ENCODE measurements at places on chromosomes 11 and 22.

GRCh38 chr11:36077886-36078685, 134.2 kb downstream of the LDLRAD3 start:
- DNase-seq: no peak

- no peak for DNase-seq
Measured at GRCh38 chr11:82216927-82217570, 516.6 kb downstream of the FAM181B start.

DNA sequence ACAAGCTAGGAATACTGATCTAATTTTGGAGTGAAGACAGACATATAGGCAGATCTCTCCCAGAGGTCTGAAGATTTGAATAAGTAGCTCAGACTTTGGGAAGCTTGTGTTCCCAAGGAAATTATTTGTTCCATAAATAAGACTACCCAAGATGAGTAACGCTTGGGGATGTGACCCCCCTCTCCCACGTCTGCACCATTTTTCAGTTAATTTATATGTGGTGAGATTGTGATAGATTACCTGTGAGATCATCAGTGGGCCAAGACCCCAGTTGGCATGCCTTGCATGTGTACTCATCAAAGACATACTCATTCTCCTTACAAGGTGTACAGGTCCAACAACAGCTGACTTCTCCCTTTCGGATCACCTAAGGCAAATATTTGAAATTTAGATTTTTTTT, 252.8 kb upstream of the CTSC start:
- no peak for DNase-seq

DNA sequence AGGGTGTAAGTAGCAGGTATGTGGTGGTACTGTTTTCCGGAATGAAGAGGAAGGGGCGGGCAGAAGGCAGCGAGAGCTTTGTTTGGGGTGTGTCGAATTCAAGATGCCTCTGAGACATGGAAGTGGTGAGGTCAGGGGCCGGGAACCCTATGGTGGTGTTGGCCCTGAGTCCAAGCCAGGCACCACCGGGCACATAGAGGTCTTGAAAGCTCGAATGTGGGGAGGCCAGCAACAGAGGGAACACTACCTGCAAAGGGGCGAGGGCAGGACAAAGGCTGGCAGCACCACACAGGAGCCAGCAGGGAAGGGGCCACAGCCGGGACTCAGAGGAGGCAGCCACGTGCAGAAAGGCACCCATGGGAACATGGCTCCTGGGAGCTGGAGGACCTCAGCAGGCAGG, 57.8 kb downstream of the CDKN1C start:
- DNase-seq: no peak

Measured in caudate nucleus (tissue), 63 donors.